ENCODE measurements at places on chromosomes 12 and 14.

- DNase-seq, result no peak
Measured at GRCh38 chr12:122349078-122349477, 73.4 kb downstream of the CLIP1 start.

DNA sequence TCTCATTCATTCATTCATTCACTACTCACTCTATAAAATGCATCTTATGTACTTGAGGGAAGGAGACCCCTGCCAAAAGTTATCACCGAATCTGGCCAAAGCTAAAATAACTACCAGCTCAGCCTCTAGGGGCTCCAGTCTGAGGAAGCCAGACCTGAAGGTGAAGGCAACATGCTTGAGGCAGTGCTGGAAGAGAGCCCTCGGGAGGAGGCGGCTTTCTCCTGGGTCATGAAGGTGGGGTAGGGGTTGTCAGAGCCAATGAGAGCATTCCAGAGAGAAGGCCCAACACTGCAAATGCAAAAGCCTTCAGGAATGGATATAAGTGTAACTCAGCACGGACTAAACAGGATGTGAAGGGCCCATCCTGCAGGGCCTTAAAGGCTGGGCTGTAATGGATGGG is 62.4 kb downstream of the GSC start:
- no peak for DNase-seq

DNA sequence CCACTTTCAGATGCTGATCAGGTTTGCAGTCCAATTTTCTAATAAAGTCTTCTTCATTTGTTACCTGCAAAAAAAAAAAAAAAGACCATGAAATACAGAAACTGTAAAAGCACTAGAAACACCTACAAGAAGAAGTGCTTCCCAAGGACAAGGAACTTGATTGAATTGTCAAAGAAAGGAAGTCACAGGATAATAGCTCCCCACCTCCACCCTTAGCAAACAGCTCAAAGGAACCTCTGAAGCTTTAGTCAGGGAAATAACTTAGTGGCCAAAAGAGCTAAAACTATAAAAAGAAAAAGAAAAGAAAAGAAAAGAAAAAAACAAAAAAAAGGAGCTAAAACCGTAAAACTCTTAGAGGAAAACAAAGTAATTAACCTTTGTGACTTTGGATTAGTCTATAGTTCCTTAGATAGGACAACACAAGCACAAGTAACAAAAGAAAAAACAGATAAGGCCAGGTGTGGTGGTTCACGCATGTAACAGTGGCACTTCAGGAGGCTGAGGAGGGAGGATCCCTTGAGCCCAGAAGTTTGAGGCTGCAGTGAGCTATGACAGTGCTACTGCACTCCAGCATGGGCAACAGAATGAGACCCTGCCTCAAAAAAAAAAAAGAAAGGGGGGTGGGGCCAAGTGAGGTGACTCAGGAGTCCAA is 28.5 kb downstream of the ZFYVE1 start:
- DNase-seq, result no peak

GRCh38 chr12:112878488-112878887 is 28.3 kb upstream of the OAS1 start:
- DNase-seq, result no peak

DNA sequence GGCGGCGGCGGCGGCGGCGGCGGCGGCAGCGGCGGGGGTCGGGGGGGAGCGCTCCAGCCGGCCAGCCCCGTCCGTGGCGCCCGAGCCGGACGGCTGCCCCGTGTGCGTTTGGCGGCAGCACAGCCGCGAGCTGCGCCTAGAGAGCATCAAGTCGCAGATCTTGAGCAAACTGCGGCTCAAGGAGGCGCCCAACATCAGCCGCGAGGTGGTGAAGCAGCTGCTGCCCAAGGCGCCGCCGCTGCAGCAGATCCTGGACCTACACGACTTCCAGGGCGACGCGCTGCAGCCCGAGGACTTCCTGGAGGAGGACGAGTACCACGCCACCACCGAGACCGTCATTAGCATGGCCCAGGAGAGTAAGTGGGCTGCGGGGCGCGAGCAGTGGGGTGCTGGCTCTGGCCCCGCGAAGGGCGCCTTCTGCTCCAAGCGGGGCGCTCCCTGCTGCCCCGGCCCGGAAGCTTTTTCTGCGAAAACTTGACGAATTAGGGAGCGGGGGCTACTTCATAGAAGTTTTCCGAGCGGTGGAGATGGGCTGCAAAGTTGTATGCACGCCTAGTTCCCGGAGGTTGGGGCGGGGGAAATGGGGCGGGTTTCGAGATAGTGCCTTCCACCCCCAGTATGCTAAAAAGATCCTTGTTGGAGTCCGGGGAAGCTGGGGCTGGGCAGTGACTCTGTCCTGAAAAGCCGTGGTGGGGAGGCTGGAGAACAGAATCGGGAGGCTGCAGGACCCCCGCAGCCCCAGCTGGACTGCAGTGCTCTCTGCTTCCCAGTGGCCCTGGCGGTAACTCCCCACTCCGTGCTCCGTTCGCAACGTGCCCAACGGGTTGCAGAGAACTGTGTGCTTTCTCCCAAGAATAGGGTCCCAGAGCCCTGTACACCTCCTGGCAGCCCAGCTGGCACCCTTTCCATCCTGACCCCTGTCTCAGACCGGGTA is 751 bp downstream of the GDF11 start:
- DNase-seq, result no peak

DNA sequence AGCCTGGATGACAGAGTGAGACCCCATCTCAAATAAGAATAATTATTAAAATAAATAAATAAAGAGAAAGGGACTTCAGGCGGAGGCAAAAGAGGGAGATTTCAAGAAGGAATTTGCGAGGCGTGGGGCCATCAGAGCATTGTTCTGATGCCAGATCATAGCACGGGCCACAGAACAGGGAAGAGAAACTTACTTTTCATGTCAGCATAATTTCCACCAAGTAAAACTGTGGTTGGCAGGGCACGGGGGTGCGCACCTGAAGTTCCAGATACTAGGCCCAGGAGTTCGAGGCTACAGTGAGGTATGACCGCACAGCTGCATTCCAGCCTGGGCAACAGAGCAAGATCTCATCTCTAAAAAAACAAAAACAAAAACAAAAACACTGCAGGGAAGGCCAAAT is 11.0 kb upstream of the PLBD1 start:
- DNase-seq, result no peak

DNA sequence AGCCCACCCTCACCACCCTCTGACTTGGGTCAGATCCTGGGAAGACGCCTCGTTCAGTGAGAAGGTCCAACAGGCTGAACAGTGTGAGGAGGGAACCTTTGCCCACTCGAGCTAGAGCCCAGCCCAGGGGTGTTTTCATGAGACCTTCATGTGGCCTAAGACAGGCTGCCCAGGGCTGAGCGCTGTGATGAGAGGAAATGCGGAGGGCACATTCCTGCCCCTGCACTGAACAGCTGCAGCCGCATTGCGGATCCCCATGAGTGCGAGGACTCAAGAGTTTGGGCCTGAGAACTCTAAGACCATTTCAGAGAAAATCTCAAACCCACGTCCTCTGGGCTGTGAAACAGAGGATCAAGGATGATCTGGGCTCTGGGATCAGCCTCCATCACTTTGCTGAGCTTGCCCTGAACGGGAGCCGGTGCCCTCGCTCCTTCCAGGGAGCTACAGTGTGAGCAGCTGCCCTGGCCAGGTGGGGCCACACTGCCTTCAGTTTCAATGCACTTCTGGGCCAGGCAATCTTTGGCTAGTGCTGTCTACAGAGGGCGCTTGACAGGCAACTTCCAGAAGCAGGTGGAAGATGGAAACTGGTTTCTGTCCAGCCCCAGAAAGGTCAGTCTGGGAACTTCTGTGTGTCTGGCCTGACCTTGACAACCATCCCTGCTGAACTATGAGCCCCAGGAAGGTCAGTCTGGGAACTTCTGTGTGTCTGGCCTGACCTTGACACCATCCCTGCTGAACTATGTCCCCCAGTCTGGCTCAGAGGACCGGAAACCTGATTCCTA is 43.5 kb upstream of the P2RX7 start:
- DNase-seq, result no peak

DNA sequence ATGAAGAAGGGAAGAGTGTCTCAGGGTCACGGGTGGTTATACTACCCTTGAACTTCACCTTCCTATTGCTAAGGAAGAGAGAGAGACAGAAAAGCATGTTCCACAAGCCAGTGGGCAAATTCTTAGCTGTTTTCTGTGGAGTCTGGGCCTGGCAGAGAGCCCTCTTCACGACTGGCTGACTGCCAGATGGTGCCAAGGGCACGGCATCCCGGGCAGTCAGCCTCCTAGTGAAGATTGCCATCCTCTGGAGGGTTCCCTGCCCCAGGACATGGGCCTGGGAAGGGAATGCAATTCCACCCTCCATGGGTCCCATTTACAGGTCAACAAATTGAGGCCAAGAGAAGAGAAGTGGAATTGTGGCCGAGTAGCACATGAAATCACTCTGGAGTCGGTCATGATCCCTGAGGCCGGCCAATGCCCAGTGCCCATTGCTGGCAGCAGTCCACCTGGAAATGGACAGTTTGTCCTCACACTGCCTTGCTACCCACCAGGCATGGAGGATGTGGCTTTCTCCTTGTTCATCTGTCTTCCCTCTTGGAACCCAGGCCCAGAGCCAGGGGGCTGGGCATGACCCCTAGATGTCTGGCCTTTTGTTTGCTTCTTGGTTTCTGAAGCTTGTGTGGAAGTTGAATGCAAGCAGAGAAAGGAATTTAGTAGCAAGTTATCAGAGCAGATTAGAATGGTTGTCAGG is 9.9 kb downstream of the TUNAR start:
- peak; percentile 17 for DNase-seq

GRCh38 chr14:44768935-44769334 is 192.8 kb downstream of the KLHL28 start:
- no peak for DNase-seq

GRCh38 chr14:74675219-74675618 is 37.7 kb downstream of the AREL1 start:
- DNase-seq, result no peak

- DNase-seq, result no peak
Measured at GRCh38 chr12:117878605-117879004, 90.2 kb downstream of the KSR2 start.

DNA sequence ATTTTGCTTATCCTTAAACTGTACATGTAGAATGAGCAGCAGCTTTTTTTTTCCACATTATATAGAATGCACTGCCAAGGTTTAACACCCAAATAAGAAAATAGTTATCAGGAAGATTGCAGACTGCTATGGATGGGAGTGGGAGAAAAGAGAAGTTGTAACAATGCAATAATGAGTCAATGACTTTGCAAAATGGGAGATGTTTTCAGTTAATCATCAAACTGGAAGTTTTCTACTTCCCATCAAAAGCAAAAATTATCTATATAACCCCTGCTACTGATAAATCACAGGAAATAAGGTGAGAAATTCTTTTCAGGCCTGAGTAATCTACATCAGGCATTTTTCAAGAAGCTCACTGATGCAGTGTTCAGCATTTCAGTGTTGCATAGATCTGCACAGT is 309.1 kb downstream of the GXYLT1 start:
- DNase-seq, result no peak

DNA sequence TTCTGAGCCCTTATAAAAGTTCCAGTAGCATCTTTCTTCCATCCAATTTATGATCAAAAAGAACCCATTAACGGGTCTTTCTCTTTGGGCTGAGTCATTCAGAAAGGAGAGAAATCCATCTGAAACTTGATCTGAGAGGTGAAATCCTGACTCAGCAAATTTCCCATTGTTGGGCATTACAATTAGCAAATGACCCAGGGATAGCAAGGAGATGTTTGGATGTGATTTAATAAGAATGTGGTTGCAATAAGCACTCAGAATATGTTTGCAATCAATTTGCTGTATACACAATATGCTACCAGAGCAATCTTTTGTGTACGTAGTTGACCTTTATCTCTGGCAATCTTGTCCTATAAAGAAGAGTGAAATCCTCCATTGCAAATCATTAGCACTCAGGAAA is 122.7 kb downstream of the CCDC60 start:
- DNase-seq, result peak; percentile 30

GRCh38 chr12:58358369-58358768 is 417.0 kb downstream of the ATP23 start:
- no peak for DNase-seq

- no peak for DNase-seq
Measured at GRCh38 chr14:71651228-71651627, 281.0 kb upstream of the RGS6 start.

- DNase-seq, result no peak
Measured at GRCh38 chr12:94049718-94050117, 98.7 kb upstream of the PLXNC1 start.

GRCh38 chr12:49956663-49957569 is 4.8 kb upstream of the AQP5 start:
- no peak for DNase-seq

DNA sequence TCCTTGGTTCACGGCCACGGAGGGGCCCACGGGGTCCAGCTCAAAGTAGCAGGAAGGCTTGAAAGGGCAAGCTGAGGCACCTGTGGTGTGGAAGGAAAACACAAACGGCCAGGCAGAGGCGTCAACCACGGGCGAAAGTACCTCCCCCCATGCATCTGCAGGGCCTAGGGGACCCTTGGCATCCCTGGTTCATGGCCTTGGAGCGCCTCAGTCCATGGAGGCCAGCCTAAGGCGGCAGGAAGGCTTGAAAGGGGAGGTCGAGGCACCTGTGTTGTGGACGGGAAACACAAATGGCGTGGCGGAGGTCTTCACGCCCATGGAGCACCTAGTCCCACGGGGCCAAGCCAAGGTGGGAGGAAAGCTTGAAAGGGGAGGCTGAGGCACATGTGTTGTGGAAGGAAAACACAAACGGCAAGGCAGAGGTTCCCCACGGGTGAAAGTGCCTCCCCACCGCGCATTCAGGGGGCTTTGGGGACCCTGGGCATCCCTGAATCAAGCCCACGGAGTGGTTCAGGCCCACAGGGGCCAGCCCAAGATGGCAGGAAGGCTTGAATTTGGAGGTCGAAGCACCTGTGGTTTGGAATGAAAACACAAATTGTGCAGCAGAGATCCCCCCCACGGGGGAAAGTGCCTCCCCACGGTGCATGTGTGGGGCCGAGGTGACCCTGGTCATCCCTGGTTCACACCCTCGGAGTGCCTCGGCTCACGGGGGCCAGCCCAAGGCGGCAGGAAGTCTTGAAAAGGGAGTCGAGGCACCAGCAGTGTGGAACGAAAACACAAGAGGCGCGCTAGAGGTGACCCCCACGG is 380.8 kb downstream of the ALG10 start:
- no peak for DNase-seq

GRCh38 chr14:50452296-50452695 is 55.6 kb upstream of the CDKL1 start:
- DNase-seq, result peak; percentile 88

DNA sequence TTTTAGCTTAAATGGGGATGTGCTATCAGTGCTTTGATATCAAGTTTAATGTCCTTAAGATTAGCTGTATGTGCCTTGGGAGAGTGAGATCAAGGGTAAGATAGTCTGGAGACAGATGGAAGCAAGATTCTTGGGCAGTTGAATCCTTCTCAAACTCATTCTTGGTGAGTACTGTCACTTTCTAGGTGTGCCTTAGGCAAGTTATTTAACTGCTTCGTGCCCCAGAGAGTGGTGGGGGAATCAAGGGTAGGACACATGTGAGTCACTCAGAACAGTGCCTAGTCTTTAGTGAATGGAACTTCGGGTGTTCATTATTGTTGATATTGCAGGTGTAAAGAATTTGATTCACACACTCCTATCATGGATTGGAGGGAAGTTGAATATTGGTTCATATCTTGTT is 803.7 kb downstream of the DIO2 start:
- DNase-seq, result no peak
